G401 (cell line): ENCODE measurements at places on chromosomes 11 and 22. TPM values are rescaled to one million over a fixed set of nuclear protein-coding genes. Genes with fewer than 3 reads are reported as not detected.

GRCh38 chr11:87966694-87967093 lies 208.5 kb downstream of the RAB38 start:
- no peak for DNase-seq

GRCh38 chr22:25021976-25022711 lies 69.6 kb downstream of the KIAA1671 start:
- no peak for DNase-seq

DNA sequence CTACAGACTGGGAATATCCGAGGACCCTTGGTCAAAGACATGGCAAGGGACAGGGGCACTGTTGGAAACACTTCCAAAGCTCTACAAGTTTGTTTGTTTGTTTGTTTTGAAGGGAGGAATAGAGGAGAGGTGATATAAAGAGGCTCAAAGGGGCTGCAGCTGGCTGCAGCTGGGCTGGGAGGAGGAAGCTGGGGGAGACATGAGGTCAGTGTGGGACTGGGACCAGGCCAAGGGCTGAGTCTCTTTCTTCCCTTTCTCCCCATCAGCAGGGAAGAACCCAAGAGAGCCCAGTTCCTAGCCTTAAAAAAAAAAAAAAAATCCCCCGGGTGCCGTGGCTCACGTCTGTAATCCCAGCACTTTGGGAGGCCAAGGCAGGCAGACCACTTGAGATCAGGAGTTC lies 5.0 kb downstream of the RHOG start:
- no peak for DNase-seq

- no peak for DNase-seq
Observed at GRCh38 chr22:49344656-49345055, 483.0 kb downstream of the BRD1 start.

DNA sequence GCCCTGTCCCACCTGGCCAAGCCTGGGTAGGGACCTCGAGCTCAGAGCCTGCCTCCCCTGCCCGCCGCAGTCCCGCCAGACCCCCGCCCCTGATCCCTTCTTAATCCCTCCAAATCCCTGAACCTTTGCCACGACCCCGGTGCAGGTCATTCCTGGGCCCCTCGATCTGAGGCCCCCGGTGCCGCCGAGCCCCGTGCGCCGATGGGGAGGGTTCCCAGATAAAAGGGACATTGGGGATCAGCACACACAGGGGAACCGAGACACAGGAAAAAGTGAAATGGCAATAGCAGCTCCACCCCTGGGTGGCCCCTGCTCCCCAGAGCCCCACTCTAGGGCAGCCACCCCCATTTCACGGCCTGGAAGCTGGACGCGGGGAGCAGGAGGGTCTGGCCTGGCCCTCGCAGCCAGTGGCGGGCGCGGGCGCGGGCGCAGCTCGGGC lies 1.3 kb upstream of the WNT7B start:
- no peak for DNase-seq

- no peak for DNase-seq
Observed at GRCh38 chr22:26579331-26579886, 10.5 kb downstream of the TPST2 start.

- peak; percentile 8 for DNase-seq
Observed at GRCh38 chr11:95378111-95378510, 147.1 kb upstream of the SESN3 start.

DNA sequence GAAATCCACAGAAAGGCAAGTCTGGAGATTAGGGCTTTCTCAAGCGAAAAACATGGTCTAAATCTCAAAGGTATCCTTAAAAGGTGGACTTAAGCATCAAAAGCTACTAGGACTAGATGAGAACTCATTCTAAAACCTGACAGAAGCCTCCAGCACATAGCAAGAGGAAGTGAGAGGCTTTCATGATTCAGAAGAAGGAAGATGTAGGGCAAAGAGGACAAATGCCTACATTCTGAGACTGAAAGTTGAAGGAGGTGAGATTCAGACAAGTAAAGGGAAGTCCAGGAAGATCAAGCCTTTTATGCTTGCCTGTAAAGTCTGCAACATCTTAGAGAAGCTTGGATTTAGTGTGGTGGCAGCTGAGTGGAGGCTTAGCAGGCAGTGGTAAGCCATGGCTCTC lies 98.9 kb downstream of the PGR start:
- no peak for DNase-seq

- DNase-seq = no peak
Observed at GRCh38 chr11:74070723-74071492, 62.0 kb upstream of the UCP3 start.

DNA sequence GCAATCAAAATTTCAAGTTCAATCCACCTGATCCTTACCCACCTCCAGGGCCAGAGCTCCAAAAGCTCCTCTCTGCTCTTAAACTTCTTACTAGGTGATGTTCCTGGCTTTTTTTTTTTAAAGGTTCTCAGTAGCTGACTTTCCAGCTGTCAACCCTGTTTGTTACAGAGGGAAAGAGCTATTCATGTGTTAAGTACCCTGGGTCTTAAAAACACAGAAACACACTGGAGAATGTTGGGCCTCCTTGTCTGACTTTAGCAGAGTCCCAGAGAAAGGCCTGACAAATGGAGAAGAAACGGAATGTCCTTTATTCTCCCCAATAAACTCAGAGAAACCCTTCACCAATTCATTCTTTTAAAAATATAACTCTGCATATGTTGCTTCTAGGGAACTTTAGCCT lies 3.2 kb downstream of the LRRC4C start:
- DNase-seq = peak; percentile 21

- DNase-seq = no peak
Observed at GRCh38 chr11:69218946-69219720, 63.4 kb downstream of the SMIM38 start.

- DNase-seq = no peak
Observed at GRCh38 chr11:17605651-17606122, 58.6 kb downstream of the OTOG start.

DNA sequence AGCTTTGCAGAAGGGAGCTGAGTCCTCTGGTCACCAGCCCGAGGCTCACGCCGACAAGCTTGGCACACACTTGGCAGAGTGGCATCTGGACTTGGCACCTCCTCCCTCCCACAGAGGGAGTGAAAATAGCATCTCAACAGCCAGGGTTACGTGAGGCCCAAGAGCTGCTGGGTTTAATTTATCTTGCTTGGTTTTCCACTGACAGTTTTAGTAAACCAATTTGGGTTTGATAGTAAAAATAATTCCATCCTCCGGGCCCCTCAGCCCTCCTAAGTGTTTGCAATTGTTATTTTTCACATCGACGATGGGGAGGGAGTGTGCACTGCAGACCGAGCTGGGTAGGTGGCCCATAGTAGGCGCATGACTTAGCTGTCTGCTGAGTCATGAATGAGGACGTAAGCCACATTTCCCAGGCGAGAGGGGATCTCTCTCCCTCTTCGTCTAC lies 107.6 kb upstream of the ASPHD2 start:
- DNase-seq = peak; percentile 95

DNA sequence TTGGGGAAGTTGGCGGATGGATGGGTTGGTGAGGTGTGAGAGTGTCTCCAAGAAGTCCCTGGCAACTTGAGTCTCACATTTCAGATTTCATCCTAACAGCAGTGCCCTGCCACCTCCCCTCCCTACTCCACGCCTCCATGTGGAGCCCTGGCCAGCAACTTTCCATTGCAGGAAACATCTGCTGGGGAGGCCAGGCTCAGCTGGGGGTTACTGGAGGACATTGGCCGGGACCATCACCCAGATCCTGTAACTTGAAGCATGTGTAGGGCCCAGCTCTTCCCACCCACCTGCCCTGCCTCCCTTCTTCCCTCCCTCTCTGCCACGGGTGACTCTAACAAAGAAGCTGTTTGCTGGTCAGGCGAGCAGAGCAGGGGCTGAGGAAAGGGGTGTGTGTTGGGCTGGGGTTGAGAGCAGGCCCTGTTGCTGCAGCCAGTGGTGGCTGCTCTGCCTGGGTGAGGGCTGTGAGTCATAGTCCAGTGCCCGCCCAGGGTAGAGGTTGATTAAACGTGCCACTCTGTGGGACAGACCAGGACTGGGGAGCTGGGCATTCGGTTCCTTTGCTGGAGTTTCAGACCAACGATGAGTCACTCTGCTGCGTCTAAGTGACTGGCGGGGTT lies 64.0 kb downstream of the SCN3B start:
- peak; percentile 18 for DNase-seq

GRCh38 chr11:1919391-1920127 lies at the start of gene TNNT3:
TNNT3 (plus strand) TSS chr11:1919703; CDS start chr11:1922875, 3,172 bp downstream.
- DNase-seq = no peak

- DNase-seq = no peak
Observed at GRCh38 chr11:45736424-45736823, 68.5 kb upstream of the SLC35C1 start.

- DNase-seq = peak; percentile 89
Observed at GRCh38 chr11:61694946-61695706, 14.9 kb downstream of the DAGLA start.

GRCh38 chr22:23213581-23214334 lies 33.4 kb downstream of the BCR start:
- no peak for DNase-seq

GRCh38 chr11:16816358-16817270 lies 78.2 kb downstream of the C11orf58 start:
- DNase-seq = no peak

DNA sequence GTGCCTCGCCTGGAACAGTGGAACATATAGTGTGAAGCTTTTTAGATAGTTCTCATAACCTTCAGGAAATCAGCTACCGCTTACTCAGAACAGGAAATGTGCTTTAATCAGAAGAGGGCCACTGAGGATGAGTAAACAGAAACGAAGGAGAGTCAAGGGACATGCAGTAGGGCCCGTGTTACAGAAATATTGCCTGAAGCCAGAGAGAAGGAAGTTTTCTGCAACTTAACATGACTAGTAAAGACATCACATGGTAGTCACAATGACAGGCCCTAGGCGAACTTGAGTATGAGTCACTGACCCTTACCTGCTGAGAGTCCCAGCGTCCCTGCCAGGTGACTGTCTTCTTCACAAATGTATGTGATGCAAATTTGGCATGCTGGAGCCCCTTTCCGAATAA lies 39.4 kb downstream of the CARD18 start:
- DNase-seq = no peak

DNA sequence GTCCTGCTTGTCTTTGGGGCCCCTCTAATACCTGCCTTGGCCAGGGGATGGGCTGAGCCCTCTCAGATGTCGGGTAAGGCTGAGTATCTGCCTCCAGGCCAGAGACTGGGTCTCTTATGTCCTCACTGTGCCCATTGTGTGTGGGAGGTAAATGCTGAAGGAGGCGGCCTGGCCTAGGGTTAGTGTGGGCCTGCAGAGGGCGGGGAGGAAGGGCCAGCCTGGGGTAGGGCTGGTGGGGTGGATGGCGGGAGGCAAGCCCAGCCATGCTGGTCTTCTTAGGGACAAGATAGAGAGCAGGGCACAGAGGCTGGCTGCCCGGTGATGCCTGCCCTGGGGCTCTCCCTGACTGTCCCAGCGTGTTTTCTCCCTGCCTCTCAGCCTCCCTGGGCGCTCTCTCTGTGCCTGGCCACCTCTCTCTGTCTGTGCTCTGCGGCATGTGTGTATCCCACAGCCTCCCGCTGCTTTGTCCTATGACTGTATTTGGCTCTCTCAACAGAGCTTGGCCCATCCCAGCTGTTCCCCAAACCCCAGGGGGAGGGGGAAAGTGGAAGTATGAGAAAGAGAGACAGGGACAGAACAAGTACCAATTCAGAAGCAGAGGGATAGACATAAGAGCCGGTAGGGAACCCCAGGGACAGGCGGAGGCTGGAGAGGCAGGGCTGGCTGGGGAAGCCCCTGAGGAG lies 57.0 kb downstream of the PDE2A start:
- DNase-seq = no peak

DNA sequence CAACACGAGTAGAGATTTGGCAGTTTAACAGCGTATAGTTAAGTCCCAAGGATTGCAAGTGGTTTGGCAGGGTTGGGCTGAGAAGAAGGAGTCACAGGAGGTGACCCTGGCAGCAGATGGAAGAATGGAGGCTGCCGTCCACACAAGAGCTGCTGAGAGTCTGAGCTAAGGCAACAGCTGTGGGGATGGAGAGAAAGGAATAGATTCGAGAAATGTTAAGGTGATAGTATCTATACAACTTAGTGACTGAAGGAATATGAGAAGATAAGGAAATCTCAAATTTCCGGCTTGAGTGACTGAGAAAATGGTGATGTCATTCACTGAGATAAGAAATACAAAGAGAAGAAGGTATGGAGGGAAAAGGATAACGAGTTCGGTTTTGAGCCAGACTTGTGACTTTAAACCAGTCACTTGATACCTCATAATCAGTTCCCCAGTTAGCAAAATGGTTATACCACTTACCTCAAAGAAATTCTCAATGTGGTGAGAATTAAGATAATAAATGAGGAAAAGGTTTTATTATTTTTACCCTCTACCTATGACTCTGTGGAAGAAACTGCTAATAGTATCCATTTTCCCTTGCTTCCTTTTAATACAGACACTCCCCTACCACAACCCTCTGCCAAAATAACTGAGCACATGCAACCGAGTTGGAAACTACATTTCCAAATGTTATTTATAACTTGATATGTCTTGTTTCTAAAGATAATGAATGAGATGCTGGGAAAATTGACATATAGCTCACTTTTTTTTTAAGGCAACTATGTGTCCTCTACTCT lies 30.7 kb downstream of the FAM168A start:
- DNase-seq = no peak

DNA sequence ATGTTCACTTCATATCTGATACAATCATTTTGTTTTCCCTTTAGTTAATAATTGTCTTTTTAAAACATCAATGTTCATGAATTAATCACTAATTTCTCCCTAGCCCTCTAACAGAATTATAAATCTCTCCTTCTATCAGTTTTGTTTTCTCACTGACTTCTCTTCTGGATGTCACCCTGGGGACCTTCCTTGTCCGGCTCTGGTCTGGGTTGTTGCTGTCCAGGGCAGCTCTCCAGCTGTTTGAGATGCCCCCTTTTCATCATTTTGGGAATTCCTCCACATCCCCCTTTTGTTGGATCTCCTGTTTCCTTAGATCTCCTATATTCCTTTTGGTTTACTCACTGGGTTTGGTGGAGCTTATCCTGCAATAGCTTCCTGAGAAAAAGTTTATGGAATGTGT lies 35.6 kb upstream of the PSMA1 start:
- no peak for DNase-seq

DNA sequence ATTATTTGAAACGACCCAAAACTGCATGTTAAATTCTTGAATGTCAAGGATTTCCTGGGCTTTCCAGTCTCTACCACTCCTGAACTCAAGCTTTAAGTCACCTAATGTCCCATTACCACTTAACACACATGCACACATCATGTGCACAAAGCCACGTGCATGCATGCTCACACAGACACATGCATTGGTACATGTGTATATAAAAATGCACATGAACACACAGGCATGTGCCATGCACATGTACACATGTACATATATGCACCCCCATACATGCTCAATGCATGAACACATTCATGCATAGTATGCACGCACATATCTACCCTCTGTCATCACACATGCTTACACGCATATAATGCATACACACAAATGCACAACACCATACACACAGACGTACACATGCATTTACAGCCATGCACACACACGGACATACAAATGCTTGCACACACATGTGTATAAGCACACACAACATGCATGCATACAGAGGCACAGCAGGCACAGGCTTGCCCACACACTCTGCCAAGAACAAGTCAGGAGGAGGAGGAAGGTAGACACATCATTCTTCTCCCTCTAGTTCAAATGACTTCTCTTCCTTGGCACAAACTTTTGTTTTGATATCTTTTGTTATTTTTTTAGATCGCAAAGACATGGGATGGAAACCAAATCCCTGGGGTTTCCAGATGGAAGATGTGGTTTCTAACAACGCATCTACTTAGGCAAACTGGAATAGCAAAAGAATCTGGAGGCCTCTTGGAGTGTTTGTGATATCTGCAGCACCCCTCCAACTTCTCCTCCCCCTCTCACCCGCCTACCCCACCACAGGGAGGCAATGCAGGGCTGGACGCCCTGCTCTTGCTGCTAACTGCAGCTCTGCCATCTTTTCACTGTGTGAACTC lies 24.6 kb downstream of the RASD2 start:
- DNase-seq = no peak

Gene PARVG
- not detected in 2 replicates for total RNA-seq

Gene SNAP29
- 8.3 and 16.4 TPM in 2 replicates for total RNA-seq

Gene FGF4
- total RNA-seq = not detected in 2 replicates

Gene TENM4
- total RNA-seq = 18.6 and 18.7 TPM in 2 replicates

Gene TANGO2
- total RNA-seq = 13.2 and 19.0 TPM in 2 replicates
